ENCODE measurements at places on chromosomes 2 and 18.

DNA sequence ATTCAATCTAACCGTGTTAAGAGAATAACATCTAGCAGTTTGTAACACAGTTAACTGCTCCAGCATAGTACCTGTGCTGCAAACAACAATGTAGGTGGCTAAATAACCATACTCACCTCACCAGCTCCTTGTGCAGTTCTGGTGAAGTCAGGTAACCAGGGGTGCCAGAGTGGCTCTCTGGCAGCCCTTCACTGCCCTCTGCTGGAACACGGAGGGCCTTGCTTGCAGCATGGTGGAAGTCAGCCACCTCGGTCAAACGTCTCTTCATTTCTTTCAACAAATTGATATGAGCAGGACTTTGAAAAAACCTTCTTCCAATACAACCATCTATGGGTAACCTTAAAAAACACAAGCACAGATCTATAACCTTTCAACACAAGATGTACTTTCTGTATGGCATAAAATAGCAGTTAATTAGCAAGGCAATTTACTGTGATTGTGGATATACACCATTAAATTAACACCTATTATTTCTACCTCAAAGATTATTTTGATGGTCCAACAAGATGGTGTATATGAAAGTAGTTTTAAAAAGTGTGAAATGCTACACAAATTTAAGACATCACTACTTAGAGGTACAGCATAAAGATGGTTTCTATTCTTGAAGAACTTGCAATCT lies 56.6 kb downstream of the EPG5 start:
- peak; percentile 61 for DNase-seq

DNA sequence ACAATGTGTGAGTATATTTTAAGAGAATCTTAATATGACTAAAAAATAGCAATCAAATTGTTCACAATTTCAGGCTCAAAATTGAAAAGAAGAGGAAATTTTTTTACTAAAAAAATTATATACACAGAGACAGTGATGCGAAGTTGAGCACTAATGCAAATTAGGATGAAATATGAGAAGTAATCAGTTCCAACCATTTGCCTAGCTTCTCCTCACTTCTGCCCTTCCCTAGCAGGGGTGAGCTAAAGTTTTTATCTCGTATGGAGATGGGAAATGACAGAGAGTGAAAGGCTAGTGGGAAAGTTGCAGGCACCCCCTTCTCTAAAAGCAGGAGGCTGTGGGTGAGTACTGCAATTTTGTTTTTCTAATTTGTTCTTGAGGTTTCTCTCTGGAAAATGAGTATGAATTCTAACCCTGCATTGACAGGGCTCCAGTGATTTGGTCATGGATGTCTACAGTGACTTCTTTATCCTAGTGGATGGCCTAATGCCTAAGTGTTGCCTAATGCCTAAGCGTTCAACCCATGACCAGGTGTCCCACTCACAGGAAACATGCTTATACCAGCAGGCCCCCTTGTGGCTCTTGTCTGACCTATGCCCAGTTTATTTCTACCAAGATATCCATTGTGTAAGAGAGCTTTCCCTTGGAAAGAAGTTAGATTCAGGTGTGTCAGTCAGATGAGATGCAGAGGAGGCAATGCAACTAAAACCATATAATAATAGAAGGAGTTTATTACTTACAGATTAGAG lies 78.0 kb upstream of the HNMT start:
- DNase-seq: no peak

DNA sequence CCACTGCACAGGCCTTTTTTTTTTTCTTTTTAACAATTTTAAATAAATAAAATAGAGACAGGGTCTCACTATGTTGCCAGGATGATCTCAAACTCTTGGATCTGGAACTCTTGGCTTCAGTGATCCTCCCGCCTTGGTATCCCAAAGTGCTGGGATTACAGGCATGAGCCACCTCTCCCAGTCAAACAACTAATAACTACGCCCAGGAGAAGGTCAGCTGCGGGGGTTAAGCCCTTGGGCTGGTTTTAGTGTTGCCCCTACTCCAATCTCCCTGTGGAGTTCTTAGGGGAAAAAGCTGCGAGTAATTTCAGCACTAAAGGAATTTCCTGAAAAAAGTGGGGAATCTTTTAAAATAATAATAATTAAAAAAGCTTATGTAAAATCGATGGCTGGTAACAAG lies 96.4 kb upstream of the XPO1 start:
- no peak for DNase-seq

- DNase-seq: no peak
These were observed 62.0 kb upstream of the DSG1 start for GRCh38 chr18:31255953-31256352.

GRCh38 chr2:129870685-129871241 lies 108.7 kb upstream of the RAB6C start:
- DNase-seq: no peak

DNA sequence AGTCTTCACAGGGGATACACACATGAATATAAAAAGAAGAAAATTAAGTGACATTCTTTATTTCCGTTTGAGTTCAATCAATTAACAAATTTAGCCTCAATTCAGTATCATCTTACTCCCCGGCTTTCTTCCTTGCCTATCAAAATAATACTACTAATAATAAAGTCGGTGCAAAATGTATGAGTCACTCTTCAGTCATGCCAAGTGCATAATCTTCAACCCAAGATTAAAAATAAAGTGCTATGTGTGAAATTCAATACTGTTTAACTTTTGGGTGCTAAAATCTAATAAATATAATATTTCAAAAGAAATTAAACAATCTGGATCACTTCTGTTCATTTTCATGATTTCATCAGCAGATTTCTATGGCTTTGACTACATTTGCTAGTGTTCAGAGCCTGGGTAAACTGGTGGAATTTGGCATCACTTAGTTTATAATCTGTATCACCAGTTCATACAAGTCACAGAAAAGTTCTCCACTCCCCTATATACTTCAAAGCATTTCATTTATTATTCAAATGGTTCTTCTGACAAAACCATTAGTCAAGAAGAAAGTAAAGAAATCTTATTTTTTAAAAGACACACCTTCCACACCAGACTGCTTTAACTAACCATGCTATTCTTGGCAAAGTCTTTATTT lies 183.6 kb downstream of the THADA start:
- peak; percentile 74 for DNase-seq

GRCh38 chr18:25180973-25181548 lies 170.9 kb downstream of the ZNF521 start:
- no peak for DNase-seq

GRCh38 chr2:215532844-215533243 lies 97.0 kb upstream of the FN1 start:
- no peak for DNase-seq

GRCh38 chr2:213934560-213934959 lies 476.3 kb upstream of the VWC2L start:
- peak; percentile 42 for DNase-seq

DNA sequence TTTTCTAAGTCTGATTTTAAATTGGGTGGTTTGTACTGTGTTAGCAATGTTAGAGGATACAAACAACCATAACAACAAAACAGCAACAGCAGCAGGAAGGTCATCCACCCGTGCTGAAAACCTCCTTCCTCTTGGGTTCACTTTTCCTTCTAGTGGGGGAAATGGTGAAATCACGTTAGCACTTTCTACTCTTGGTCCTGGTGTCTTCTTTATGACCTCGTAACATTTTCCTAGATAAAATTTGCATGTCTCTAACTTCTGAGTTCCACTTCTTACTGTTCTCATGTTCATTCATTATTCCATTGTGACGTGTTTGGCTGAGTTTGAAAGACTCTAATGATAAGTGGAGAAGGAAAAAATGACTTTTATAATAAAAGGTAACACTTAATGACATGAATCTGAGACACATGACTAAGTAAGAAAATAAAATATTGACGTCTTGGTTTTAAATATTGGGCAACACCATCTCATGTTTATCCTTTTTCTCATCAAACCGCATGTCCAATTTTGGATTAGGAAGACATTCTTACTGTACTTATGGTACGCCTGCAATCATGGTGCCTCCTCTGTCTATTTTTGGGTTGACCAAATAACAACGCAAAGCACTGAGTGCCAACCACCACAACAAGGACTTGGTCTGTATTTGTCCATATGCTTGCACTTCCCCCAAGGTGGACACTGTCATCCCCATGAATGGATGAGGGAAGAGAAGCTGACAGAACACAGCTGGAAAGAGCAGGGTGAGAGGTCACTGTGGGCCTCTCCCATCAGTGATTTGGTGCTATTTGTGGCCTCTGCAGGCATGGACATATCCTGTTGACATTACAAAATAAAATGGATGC lies 25.7 kb upstream of the IL1R1 start:
- DNase-seq: no peak

DNA sequence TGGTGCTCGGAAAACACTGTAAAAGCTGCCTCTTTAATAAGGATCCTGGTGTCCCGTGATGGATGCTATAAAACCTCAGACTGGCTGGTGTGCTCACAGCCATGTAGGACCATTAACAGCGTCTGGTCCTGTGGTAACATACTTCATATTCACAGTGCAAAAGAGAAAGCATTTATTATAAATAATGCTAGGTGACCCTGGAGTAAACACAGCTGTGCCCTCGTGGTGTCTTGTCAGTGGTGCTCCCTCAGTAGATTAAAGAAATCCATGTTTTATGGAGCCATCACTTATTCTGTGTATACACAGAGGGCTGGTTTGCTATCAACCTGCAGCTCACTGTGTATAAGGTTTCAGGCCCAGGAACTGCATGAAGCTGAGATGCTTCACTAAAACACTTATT lies 106.9 kb downstream of the CDK15 start:
- no peak for DNase-seq

GRCh38 chr2:231373184-231373583 lies 22.3 kb upstream of the B3GNT7 start:
- DNase-seq: no peak

GRCh38 chr18:48671561-48671945 lies 132.7 kb downstream of the CTIF start:
- DNase-seq: no peak

GRCh38 chr18:37261246-37261840 lies 304.3 kb downstream of the CELF4 start:
- DNase-seq: no peak

DNA sequence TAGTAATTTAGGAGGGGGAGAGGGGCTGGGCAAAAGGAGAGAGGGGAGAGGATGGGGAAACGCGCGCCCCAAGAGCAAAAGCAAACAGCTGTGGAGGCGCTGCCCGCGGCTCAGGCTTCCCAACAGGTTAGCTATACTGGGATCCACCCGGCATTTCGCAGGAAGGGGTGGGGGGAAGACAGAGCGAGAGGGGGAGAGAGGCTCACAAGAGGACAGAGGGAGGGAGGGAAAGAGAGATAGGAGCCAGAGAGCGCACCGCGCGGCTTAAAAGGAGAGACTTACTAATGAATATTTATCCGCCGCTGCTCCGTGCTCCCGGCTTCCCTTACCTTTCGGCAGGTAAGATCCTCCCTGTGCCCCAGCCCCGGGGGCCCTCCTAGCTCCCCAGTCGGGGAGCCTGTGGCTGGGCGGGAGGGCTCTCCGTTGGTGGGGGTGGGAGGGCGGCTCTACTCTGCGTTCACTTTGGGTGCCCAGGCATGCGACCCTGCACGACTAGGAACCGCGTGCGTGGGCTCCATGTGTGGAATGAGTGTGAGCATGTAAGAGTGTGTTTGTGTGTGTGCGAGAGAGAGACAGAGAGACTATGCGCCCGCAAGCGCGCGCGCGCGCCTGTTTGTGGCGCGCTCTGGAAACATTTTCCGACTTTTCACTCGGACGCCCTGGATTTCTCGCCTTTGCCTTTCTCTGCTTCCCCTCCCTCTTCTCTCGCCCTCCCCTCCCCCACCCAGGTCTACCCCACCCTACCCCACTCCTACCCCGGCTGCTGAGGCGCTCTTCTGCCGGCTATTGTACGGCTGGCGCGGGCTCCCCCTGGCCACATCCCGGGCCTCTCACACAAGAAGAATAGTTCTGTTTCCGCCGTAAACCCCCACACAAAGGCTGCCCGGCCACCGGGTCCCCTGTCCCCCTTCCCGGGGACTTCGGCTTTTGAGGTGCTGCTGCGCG lies 7.2 kb upstream of the SIX3 start:
- DNase-seq: no peak

DNA sequence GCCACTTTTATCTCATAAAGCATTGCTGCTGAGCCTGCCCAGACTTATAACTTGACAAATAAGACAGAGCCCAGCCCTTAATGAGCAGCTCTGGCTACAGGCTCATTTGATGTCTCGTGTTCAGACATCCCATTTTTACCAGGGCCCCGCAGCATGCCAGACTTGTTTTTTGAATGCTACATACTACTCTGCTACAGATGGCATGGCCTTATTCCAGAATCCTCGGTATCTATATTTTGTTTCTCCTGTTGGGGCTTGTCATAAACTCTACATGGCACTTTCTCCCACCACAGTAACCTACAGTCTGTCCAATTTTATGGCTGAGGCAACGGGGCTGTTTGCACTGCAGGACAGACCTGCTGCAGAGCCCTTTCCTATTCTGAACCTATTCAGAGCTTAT lies 179.0 kb upstream of the DDX18 start:
- no peak for DNase-seq

DNA sequence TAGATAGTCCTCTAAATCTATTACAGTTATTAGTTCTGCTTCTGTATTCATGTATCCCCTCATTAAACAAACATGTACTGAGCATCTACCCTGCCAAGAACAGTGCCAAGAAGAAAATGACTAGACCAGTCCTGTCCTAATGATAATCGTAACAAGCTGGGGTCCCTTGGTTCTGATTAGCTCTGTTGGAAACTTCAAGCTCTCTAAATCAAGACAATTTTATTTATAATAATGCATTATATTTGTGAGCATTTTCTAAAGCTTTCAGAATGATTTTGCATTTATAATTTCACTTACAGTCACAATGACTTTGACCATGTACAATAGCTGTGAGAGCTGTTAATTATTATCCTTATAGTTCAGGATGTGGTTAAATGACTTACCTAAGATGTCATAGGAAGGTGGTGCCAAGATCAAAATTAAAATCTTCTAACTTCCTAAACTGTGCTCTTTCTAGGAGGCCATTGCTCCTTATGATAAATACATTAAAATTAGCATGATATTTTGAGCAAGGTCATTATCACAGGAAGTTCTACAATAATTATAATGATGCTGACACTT lies 336.5 kb upstream of the SLC39A10 start:
- no peak for DNase-seq

GRCh38 chr2:16407358-16407757 lies 258.3 kb downstream of the CYRIA start:
- DNase-seq: no peak

- no peak for DNase-seq
These were observed 33.9 kb upstream of the DARS1 start for GRCh38 chr2:136019306-136019705.

Measured in endothelial cell of umbilical vein (primary cell).